ENCODE measurements at places on chromosomes 16 and 17.

DNA sequence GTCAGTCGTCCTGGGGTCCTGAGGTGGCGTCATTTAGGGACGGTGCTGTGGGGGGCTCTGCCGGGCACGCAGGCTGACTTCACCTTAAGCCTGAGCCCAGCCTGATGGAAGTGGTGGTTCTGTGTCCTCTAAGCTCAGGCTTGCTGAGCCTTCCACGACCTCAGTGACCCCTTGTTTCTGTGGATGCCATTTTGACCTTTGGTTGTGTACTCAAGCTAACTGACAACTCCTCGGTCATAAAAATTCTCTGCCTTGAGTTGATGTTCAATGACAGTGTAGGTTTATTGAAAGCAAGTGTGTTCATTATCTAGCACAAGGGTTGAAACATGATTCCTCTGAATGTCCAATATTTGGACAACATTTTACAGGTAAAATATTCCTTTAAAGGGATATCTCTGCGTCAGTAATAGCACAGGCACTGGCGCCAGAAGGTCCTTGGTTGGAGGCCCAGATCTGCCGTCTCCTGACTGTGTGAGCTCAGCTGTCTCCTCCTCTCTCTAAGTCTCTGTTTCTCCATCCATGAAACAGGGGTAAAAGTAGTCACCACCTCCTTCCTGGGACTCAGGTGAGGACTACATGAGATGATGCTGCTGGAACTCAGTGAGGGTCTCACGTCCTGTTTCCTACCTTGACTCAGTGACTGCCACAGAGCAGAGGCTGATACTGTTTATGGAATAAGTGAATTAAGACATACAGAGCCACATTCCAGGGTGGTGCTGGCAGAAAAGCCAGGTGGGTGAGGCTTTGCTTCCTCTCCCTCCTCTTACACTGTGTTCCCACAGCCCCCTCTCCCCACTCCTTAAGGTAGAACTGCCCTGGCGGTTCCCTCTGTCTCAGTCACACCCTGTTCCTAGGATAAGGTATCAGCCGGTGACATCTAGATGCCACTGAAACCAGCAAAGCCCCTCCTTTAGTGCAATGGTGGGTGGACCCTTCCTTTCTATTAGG, 75.7 kb downstream of the IRF8 start:
- no peak for DNase-seq

GRCh38 chr17:3961564-3962047, 2.6 kb downstream of the ATP2A3 start:
- no peak for DNase-seq

GRCh38 chr16:53132406-53132805, 77.6 kb downstream of the CHD9 start:
- no peak for DNase-seq

- no peak for DNase-seq
These were observed 82.1 kb downstream of the SLC39A11 start for GRCh38 chr17:73010414-73010813.

DNA sequence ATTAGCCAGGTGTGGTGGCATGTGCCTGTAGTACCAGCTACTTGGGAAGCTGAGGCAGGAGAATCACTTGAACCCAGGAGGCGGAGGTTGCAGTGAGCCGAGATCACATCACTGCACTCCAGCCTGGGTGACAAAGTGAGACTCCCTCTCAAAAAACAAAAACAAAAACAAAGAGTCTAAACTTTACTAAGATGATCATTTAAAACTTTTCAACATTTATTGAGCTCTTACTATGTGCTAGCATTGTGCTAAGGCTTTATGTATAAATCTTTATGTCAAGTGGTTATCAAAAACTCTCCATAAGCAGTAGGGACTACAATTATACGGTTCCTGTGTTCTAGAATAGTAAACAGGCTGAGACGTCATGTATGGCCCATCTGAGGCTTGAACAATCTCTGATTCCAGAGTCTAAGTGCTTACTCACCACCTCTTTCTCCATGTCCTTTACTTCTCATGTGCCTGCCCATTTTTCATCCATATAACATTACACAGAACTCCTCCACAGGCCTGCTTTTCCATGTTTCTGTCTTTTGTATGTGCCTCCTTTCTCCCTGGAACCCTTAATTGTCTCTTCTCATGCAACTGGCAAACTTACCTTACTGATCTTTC, 66.7 kb downstream of the NUP88 start:
- DNase-seq, result no peak

DNA sequence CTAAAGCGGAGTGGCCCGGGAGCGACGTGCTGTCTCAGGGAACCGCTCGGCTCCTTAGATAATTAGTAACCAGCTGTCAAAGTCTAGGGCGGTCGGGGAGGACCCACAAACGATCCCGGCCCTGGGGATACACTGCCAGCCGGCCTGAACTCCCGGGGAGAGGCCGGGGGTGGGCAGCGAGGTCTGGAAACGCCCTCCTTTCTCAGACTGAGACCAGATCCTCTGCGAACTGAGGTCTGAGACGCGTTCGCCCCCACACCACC, 1.3 kb downstream of the HNF1B start:
- DNase-seq, result no peak

GRCh38 chr17:30316736-30317135, 17.1 kb downstream of the TMIGD1 start:
- no peak for DNase-seq

DNA sequence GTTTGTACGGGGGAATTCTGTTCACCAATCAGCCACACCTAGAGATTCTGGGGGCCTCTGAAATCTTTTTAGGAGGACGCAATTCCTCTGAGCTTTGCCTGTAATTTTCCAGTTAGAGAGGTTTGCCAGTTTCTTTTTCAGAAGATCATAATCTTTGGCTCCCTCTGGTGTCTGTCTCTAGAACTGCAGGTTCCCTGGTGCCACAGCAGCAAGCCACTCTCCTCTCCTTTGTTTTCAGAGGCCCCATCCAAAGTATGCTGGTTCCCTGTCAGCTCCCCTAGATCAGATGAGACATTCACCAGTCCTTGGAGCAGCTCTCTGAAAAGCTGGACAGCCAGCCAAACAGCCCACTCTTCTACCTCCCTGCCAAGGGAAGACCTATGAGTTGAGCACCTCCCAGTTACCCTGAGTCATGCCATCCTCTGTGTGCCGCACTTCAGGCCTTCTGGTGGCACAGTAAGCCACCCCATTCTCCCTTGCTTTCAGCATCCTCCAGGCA, 36.1 kb downstream of the RNF112 start:
- DNase-seq, result peak; percentile 60

DNA sequence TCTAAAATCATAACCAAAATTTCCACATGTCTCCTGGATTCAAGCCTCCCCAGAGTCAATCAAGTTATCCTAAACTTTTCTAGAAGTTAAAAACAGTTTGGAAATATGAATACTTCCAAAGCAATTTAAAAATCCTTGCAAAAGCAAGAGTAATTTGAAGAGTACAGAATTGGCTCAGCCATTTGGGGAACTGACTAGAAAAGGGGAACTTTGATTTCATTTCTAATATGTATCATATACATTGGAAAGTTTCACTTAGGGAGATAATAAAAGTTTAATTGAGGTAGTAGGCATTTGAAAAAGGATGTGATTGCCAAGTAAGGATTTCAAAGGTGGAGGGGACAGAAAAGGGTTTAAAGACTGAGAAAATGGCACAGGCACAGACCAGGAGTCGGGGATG, 9.0 kb upstream of the SLFN12L start:
- no peak for DNase-seq

DNA sequence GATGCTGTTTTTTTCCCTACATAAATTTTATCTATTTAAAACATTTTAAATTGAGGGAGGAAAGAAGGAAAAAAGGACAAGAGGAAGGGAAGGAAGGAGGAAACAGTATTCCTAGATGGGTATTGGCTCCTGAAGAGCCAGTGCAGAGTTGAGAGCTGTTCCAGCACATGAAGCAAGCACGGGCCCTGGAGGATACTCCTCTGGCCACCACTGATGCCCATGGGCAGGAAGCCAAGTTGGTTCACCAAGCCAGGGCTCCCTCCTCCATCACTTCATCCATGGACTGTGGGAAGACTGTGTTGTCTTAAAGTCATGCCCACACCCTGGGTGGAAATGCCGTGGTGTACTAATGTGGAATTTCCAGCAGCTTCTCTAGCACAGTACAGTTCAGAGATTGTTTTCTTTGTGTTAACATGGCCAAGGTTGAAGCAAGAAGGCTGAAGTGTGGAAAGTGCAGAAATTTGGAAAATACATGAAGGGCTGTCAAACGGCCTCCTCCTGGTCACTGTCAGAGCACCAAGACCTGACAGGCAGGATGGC, 23.9 kb upstream of the NOS2 start:
- no peak for DNase-seq

GRCh38 chr16:21950782-21951521, 2.2 kb upstream of the UQCRC2 start:
- no peak for DNase-seq

- DNase-seq, result no peak
These were observed 17.8 kb upstream of the KIF19 start for GRCh38 chr17:74307984-74308773.

DNA sequence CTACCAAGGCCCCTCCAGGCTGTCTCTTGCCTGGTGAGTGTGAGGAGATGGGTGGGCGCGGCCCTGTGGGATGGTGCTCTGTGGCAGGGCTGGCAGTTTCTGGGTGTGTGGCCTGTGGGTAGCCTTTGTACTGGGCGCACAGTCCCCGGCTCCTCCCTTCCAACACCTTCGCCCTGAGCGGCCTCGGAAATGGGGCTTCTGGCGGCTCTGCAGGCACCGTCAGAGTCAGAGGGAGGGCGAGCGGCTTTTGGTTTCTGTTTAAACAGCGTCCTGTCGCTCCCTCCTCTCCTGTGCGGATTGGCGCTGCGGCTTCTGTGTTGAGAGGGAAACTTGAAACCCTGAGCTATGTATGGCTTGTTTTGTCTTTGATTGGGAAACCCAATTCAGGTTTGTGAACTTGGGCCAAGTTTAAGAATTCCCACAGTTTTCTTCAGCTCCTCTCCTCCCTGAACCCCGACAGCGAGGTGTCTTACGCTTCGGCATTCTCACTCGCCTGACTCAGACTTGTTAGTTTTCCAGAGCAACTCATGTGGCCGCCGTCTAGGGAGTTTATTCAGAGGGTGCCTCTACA, 8.3 kb upstream of the ZNF750 start:
- DNase-seq, result no peak

DNA sequence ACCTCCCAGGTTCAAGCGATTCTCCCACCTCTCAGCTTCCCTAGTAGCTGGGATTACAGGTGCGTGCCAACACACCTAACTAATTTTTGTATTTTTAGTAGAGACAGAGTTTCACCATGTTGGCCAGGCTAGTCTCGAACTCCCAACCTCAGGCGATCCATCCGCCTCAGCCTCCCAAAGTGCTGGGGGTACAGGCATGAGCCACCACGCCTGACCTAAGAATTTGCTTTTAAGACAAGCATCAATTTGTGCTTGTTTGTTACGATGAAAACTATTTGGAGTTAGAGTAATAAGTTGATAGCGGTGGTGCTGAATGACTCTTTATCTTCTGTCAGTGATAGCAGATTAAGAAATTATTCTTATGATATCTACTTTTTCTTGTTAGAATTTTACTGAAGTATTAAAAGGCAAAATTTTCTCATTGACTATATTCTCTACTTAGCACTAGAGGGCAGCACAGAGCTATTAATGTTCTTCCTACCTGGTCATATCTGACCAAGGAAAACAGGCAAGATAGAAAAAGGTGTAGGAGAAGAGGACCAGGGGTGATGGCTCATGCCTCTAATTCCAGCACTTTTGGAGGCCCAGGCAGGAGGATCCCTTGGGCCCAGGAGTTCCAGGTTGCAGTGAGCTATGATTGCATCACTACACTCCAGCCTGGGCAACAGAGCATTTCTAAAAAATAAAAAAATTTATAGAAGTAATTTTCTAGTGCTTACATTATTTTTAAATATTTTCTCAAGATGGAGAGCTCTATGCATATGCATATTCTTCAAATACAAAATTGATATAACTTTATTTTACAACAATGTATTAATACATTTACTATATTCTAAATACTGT, 24.5 kb downstream of the STXBP4 start:
- peak; percentile 5 for DNase-seq

DNA sequence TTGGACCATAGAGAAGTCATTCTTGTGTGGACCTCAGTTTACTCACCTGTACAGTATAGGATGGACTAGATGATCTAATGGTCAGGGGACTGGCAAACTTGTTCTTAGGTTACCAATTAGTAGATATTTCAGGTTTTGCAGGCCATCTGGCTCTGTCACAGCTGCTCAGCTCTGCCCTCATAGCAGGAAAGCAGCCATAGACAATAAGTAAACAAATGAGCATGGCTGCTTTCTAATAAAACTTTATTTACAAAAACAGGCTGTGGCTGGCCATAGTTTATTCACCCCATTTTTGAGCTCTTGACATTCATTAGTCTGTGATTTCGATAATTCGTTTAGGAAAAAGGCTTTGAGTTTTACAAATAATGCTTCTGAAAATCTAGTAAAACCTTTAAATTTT, 12.7 kb downstream of the BPTF start:
- no peak for DNase-seq

DNA sequence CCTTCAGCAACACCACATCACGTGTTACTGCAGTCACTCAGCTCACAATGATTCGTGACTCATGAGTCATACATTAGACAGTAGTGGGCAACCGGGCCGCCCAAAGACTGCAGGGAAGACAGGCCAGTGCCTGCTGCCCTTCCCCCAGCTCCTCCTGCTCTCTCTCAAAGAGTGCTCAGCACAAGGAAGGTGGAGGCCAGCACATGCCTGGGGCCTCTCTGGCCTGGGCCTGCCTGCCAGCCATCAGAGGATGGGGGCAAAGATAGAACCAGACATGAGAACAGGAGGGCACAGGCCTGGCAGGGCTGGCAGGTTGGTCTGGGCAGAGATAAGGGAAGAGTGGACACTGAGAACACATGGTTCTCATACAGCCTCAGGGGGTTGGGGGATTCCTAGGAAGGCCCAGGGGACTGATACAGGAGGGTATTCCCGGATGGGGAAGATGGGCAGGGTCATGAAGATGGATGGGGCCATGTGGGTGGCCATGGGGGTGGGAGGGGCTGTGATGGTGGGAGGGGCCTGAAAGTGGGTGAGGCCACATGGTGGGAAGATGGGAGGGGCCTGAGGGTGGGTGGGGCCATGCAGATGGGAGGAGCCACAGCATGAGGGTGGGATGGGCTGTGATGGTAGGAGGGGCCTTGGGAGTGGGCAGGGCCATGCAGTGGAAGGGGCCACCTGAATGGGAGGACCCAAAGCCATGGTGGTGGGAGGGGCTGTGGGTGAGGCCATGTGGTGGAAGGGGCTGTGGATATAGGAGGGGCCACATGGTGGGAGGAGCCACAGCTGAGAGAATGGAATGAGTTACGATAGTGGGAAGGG, 29.0 kb downstream of the KATNB1 start:
- no peak for DNase-seq

DNA sequence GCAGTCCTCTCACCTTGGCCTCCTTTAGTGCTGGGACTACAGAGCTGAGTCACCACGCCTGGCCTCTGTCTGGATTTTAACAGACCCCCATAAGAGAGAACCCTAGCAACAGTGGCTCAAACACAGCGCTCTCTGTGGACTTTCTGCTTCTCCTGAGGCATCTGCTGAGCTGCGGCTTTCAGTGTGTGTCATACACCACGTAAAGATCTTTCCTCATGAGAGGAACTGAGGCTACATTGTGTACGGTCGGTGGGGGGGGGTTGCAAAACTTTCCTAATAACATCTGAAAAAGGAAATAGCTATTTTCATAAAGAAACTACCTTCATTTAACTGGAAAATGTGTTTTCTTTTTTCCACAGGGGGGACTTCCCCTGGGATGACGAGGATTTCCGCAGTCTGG, 32.9 kb downstream of the DEF8 start:
- no peak for DNase-seq

- DNase-seq, result no peak
These were observed 536.1 kb downstream of the MAF start for GRCh38 chr16:79064256-79064972.

- DNase-seq, result no peak
These were observed 57.6 kb upstream of the LHX1 start for GRCh38 chr17:36879624-36880131.

- no peak for DNase-seq
These were observed 10.3 kb downstream of the CBLN1 start for GRCh38 chr16:49271363-49271762.
